Right lung (tissue), 10 donors: ENCODE measurements at places on chromosomes 7 and 10. TPM values are rescaled to one million over a fixed set of nuclear protein-coding genes. Genes with fewer than 3 reads are reported as not detected.

GRCh38 chr7:152340161-152340560, 95.6 kb downstream of the KMT2C start:
- no peak for DNase-seq

DNA sequence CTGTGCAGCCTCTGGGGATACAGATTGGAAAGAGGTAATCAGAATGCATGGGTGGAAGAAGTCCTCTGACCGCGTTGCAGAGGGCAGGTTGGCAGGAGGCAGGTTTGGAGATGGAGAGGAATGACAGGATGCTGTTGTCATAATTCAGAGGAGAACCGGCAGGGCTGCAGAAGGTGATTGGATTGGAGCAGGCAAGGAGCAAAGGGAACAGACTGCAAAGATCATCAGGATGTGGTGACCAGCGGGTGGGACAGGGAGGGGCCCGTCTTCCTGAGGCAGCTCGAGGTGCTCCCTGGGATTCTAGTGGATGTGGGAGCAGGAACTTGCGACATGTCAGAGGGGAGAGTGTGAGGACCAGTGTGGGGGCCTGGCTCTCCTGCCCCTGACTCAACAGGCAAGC, 78.5 kb upstream of the PPIF start:
- DNase-seq = no peak

DNA sequence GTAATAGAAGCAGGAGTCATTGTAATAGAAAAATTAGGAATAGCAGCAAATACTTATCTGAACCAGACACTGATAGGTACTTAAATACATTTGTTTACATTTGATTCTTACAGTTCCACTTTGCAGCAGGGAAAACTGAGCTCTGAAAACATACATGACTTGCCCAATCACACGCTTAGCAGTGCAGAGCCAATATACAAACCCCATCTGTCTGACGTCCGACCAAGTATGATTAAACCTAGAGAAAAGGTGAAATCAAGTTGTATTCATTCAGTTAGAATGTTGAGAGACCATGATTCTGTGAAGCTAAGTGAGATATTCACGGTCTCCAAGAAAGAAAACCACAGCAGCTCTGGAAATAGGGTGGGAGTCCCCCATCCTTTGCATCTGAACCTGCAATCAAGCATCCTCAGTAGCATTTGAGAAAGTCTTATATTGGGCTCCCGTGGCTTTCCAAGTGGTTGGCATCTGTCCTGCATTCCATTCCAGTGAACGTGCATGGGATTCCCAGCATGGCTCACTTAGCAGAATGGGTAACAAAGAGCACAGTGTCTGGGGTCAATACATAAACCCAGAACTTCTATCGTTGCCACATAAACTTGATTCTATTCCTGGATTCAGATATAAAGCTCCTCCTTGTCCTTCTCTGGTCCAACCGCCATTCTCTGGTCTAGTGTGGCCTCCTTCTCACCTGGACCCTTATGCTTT, 148.7 kb upstream of the RSU1 start:
- DNase-seq = no peak

DNA sequence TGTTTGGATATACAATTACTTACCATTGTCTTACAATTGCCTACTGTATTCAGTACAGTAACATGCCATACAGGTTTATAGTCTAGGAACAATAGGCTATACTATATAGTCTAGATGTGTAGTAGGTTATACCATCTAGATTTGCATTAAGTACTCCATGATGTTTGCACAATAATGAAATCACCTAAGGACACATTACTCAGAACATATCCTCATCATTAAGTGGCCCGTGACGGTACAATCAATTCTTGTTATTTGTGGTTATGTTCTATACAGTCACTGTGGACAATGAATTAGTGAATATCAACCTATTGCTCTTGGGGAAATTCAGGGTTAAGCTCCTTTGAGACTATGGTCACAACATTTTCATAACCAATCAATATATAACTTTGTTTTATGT, 75.6 kb downstream of the MICU1 start:
- DNase-seq = no peak

GRCh38 chr7:22728401-22729029, 1.5 kb downstream of the IL6 start:
- no peak for DNase-seq

DNA sequence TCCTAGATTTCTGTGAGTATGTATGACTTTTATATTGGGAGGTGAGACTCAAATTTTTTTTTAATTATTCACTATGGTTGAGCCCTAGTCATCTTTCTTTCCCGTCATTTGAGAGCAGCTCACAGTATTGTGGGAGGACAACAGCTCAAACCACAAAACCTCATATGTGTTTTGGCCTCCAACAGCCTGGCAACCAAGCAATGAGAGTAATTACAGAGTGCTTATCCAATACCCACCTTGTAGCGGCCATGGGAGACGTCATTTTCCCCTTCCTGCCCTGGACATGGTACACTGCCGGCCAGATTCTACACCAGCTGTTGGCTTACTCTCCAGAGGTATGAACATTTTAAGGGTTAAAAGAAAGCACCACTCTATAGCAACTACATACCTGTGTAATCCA, 49.1 kb downstream of the DOCK4 start:
- no peak for DNase-seq

DNA sequence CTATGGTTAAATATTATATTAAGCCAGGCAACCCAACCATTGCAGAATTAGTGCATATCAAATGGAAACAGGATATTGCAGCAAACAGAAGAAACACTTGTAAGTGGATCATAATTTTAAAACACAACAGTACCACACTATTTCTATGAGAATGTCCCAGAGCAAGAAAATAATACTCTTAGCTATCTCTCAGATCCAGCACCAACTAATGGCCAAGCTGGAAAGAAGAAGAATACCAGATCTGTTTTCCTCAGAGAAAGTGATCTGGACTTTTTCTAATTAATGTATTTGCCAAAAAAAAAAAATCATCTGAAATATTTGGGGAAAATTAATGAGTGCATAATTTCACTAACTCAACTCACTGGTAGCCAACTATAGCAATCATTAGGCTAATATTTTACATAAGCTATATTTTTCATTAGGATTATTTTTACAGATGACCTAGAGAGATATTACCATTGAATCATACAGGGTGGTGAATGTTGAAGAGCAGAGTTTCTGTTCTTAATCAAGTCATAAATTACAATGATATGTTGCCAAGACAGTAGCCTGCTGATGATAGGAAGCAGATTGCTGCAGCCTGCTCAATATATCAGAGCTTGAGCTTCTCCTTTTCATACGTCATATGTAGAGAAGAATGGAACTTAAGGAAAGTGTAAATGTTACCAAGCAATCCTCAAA, 995.4 kb upstream of the LRRN3 start:
- DNase-seq = no peak

The PCDH15 gene
- 1.6 TPM for polyA plus RNA-seq

GRCh38 chr7:26073041-26073440, 79.0 kb upstream of the NFE2L3 start:
- DNase-seq = no peak

GRCh38 chr7:93902777-93903423, 3.5 kb upstream of the GNGT1 start:
- DNase-seq = no peak

DNA sequence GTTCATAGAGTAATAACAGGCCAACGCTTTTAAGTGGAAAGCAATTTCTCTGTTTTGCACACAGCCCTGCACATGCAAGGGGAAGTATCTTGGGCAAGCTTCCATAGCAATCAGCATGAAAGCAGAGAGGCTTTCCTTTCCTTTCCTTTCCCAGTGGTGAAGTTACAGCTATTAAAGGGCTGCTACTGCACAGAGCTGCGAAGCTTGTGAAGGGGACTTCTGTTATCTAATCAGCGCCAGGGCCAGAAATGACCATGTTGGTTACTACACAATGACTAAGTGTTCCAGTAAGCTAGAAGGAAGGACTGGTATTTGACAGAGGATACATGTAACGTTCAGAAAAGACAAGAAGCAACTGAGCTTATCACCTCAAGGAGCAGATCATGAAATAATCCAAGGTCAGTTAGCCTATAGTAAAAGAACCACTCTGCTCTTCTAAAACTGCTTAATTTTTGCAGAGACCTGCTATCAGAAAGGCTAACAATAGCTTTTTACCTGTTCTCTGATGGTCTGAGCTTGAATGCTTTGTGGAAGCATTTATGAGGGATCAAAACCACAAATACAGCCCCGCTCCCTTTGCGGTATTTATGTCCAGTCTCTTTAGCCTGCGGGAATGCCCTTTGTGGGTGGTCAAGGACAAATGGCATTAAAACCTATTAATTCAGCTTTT, 45.9 kb downstream of the SGMS1 start:
- DNase-seq = peak; percentile 45

GRCh38 chr10:7487528-7487927, 76.7 kb upstream of the SFMBT2 start:
- DNase-seq = no peak

DNA sequence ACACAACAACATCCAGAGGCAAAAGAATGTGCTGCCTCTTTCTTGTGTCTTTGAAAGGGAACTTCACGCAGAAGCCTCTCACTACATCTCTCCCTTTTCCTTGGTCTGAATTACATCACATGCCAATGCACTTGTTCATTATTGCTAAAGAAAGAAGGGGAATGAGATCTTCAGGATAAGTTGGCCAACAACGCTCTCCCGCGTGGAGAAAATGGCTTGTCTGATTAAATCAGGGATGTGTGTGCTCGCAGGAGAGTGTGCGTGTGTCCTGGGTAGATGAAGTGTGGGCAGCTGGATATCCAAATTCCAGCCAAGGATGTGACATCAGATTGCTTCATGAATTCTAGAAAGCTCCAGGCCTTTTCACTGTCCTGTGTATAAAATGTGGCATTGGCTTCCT, 541.6 kb upstream of the FZD8 start:
- no peak for DNase-seq

- DNase-seq = no peak
These were observed 109.9 kb downstream of the ITGB8 start for GRCh38 chr7:20440472-20441105.

DNA sequence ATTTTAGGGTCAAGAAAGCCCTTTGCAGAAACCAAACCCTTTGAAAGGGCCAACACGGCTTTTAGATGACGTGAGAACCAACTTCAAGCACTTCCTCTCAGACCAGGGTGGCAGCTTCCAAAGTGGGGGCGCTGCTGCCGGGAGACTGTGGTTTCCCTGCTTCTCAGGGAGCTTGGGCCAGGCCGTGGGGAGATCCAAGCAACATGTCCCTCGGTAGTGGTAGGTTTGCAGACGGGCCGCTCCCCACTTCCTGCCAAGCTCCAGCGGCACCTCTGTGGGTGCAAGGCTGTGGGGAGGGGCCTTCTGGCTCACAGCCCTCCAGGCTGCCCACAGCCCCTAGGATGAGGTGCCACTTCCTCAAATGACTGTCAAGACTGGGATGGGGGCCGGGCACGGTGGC, 132.4 kb downstream of the FAM53B start:
- no peak for DNase-seq
